Upper lobe of left lung (tissue), 6 donors: ENCODE measurements at places on chromosomes 7 and 10.

DNA sequence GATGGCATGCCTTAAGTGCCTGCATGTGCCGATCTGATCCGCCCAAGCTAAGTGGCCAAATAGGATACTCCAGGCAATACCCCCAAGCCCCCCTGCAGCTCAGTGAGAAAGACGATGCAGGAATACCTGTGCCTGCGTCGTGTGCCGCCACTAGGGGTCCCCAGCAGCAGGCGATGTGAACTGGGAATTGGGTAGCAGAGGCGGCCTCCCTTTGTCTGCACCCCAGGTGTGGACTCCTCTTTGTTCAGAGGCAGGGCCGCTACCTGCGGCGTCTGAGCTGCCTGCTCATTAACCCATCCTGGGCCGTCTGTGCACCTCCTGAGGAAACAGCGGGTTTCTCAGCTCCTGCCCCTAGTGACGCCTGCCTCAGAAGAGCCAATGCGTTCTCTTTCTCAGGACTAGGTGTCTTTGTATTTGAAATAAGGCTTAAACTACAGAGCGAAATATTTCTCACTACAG, 4.8 kb upstream of the CHN2 start:
- no peaks in the 10 kb centered on the region for H3K36me3 ChIP-seq
- H3K27ac ChIP-seq: no peak overlapping the region
- H3K4me3 ChIP-seq: no peak overlapping the region
- H3K27me3 ChIP-seq: no peaks in the 10 kb centered on the region
- H3K4me1 ChIP-seq: peaks cover 22% of the 10 kb centered on the region

- no peaks in the 10 kb centered on the region for H3K4me1 ChIP-seq
- DNase-seq: no peak
- H3K36me3 ChIP-seq: no peaks in the 10 kb centered on the region
- H3K27me3 ChIP-seq: no peaks in the 10 kb centered on the region
- no peak overlapping the region for H3K27ac ChIP-seq
- H3K4me3 ChIP-seq: no peak overlapping the region
These were observed 103.7 kb upstream of the HGF start for GRCh38 chr7:81873559-81873958.

DNA sequence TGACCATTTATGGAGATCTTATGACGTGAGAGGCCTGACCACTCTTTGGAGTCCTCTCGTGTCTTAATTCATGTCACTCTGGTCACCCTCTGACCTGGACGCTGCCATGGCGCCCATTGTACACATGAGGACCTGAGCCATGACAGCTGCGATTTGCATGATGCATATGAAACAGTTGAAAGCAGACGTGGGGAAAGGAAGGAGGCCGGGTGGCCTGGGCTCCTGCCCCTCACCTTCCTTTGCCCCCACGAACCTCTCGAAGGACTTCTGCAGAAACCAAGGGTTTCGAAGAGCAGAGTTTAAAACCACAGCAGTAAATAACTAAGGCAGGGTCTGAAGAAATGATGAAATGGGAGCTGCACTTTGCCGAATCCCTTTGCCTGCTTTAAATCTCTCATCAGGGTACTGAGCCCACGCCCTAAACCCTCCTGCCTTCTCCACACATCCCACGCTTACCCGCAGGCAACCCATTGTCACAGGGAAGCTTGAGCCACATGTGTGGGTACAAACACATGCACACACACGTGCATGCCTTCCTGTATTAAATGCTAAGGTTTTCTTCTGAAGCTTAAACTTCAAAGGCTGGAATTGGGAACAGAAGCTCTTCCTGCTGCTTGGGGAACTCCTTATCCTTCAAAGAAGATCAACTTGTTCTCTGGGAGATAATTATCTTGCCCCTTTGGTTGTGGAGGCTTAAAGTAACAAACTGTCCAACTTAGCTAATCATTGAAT, 11.7 kb upstream of the CALML3 start:
- no peak for DNase-seq
- H3K36me3 ChIP-seq: no peaks in the 10 kb centered on the region
- H3K4me3 ChIP-seq: no peak overlapping the region

- DNase-seq: no peak
- H3K4me3 ChIP-seq: no peak overlapping the region
- H3K27ac ChIP-seq: no peak overlapping the region
- no peaks in the 10 kb centered on the region for H3K27me3 ChIP-seq
- H3K4me1 ChIP-seq: no peaks in the 10 kb centered on the region
- H3K36me3 ChIP-seq: no peaks in the 10 kb centered on the region
These were observed 322.6 kb downstream of the PCLO start for GRCh38 chr7:82840061-82840460.

GRCh38 chr10:26199841-26200240, 16.7 kb upstream of the GAD2 start:
- no peak for DNase-seq
- no peaks in the 10 kb centered on the region for H3K4me1 ChIP-seq
- H3K27ac ChIP-seq: no peak overlapping the region
- no peak overlapping the region for H3K4me3 ChIP-seq
- H3K36me3 ChIP-seq: no peaks in the 10 kb centered on the region
- no peaks in the 10 kb centered on the region for H3K27me3 ChIP-seq

- no peaks in the 10 kb centered on the region for H3K27me3 ChIP-seq
- no peak overlapping the region for H3K27ac ChIP-seq
- no peak for DNase-seq
These were observed 235.1 kb upstream of the CELF2 start for GRCh38 chr10:10782603-10783002.
